ENCODE measurements at places on chromosomes 5 and 9.

DNA sequence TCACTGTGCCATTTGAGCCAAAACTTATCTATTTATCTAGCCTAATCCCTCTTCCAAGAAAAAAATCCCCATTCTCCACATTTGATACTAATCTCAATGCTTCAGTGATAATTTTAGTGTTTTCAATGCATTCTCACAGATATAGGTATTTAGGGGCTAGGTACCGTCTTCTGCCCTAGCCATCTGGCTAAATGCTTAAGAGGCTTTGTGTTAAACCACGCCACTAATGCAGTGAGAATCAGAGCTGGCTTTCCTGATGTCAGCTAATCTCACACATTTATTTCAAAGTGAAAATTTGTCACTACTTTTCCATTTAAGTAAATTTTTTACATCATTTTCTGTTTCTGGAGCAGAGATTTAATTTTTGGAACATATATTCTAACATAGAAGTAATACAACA lies 479.7 kb downstream of the MAN2A1 start:
- DNase-seq = no peak

DNA sequence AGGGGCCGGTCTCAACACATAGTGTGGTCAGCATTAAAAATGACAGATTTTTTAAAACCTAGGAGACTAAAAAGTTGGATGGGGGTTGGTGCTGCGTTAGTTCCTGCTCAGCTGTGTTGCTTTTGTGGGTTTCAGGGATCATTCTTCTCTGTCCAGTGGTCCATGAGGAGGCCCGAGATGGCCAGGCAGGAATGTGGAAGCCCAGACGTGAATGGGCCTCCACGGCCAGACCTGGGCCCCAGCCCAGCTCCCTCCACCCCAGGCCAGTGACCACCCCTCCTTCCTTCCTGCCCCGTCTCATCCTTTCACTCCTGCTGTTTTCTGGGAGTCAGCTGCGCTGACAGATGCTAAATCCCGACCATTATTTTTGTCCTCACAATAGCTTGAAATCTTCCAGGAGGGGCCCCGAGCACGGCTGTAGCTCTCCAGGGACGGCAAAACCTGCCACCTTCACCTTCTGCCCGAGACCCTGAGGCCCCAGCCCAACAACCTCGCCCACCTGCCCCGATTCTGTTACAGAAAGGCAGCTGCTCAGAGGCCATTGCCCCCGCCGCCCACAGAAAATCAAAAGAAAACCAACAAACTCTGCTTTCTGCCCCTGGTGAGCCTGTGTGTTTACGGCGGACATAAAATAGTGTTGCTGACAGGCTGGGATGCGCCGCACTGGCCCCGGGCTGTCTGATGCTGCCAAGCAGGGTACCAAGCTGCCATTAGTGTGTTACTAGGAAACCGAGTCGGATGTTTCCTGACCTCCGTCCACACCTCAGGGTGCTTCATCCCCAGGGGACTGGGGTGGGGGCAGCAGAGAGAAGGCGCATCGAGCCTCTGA lies 83.7 kb upstream of the SARDH start:
- no peak for DNase-seq

DNA sequence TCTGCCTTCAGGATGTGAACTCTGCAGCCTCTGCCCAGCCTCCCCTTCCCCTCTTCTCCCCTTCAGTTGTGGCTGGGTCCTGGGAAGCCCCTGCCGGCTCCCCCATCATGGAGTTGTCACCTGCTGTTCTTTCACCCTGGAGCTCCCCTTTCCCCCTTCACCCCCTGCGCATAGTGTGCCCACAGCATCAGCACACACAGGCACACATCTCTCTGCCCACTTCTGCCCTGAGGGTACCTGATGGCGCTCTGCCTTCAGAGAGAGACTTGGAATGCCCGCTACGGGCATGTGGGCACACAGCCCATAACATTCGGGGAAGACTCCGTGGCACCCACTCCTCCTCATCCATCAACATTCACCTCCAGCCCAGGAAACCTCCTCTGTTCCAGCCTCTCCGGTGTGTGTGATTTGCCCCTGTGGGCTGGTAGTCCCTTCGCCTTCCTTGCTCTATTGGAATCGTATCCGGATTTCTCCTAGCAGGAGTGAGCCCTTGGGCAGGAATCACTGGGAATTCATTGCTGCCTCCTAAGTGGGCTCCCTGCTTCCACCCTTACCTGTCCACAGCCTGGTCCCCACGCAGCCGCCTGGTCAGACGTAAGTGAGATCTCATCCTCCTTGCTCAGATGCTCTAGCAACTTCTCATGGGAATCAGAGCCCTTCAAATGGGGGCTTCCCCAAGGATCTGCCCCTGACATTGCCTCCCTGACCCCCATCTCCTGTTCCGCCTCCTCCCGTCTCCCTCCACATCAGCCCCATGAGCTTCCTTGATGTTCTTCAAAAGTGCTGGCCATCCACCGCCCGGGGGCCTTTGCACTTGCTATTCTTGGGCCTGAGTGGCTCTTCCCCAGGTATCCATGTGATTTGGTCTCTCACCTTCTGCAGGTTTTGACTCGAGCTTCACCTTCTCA lies 61.5 kb upstream of the CTSL start:
- no peak for DNase-seq

GRCh38 chr5:133154274-133155075 lies 102.7 kb downstream of the HSPA4 start:
- no peak for DNase-seq

- no peak for DNase-seq
Measured at GRCh38 chr5:1101961-1102713, 9.7 kb downstream of the SLC12A7 start.

GRCh38 chr9:127091526-127091925 lies 30.9 kb downstream of the ANGPTL2 start:
- DNase-seq = no peak

GRCh38 chr5:12691330-12691729 lies 787.1 kb upstream of the CTNND2 start:
- no peak for DNase-seq

GRCh38 chr9:128505414-128505765 lies 871 bp downstream of the GLE1 start:
- no peak for DNase-seq

DNA sequence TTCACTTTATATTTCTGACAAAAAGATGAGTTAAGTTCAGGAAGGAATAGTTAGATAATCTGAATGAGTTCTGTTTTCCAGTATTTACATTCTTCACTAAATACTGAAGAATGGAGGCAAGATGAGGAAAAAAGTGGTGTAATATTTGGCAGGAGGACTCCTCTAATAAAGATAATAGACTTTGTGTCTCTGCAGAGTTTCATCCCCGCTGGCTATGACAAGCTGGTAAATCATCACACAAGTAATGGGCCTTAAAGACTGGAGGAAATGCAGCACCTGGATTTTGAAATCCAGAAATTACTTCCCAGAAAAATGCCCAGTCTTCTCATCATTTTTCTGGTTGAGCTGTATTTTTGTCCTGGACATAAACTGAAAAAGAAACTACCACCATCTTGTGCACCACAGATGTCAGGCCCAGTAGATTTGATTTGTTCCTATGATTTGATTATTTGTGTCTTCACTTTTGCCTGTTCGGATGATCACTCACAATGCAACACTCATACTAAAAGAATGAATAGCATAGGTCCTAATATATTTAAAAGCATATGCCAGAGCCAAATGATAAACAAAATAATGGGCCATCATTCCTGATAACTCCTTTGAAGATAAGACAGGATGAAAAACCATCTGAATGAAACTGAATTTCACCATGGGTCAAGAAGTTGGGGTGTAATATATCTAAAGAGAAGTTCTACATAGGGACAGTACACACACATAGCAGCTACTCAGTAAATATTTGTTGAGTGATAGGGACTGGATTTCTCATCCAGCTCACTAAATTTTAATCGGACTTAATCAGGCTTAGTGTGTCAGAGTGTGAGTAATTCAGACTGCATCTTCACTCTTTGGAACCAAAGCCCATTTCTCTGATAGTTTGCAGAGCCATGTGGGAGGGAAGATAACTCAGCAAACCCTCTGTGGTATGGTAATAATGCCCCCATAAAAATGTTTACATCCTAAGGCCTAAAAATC lies 200.5 kb downstream of the HINT1 start:
- DNase-seq = no peak

GRCh38 chr9:72441848-72442607 lies 77.0 kb upstream of the ZFAND5 start:
- DNase-seq = no peak

DNA sequence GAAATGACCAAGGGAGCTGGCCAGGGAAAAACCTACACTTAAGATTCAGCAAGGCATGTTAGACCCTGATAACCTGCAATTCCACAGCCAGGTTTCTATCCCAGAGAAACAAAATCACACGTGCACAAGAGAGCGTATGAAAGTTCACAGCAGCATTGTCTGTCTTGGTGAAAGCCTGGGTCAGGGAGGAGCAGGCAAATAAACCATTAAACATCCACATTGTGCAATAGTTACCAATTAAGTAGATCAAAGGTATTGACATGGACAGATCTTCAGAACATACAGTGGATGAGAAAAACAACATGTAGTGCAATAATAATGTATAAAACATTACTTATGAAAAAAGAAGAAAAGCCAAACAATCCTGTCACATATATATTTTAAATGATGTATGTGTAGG lies 15.9 kb upstream of the GPX3 start:
- no peak for DNase-seq

- DNase-seq = no peak
Measured at GRCh38 chr9:132622159-132622558, 39.8 kb downstream of the BARHL1 start.

GRCh38 chr5:54624805-54625568 lies 107.4 kb downstream of the SNX18 start:
- no peak for DNase-seq

DNA sequence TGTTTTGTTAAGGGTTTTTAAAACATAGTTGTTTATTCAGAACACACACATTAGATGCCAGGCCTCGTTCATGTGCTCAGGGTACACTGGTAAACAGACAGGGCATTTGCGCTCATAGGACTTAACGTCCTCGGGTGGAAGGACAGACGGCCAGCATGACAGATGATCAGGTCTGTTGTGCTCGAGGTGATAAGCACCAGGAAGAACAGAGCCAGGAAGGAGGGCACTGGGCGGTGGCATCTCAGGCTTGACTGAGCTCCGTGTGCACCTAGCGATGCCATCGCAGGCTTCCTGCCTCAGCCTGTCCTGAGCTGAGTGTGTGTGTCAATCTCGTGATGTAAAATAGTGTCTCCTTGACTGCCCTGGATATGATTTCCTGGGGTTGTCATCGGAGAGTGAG lies 96.5 kb downstream of the EHMT1 start:
- DNase-seq = no peak

DNA sequence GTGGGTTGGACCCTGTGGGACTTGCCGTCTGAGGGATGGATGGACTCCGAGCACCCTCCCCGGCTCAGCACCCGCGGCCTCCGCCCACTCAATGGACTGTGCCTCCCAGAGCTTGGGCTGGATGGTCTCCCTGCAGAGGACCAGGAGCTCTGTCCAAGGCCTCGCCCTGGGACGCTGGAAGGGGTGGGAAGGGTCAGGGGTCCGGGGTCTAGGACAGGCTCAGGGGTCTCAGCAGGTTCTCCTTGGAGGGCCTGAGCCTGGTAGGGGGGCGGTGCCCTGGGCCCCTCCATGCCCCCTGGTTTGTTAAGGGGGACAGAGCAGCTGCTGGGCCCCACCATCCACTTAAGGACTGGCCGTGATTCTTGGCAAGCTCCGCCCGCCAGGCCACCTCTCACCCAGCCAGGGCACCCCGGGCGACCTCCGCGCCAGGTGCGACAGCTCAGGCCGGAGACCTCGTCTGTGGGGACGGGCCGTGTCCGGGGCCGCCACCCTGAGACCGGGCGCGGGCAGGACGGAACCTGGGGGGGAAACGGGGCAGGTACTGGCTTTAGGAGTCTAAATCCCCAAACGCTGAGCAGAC lies 29.2 kb downstream of the EXOC3 start:
- DNase-seq = no peak

DNA sequence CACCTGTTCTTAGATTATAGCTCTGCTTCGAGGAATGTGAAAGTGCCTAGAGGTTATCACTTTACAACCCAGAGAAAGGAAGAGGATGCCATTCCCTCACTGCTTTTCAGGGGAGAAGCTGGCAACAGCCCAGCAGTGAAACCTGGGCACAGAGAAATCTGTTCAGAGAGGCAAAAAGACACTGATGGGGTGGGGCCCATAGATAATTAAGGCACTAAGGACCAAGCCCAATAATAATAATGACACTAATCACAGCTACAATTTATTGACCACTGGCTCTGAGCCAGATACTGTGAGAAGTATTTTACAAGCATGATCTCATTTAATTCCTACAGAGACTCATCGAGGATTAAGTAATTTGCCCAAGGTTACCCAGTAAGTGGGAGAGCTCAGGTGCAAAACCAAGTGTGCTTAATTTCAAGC lies 168.3 kb downstream of the PIK3R1 start:
- no peak for DNase-seq

GRCh38 chr5:127840198-127840524 lies 137.0 kb downstream of the CCDC192 start:
- no peak for DNase-seq

DNA sequence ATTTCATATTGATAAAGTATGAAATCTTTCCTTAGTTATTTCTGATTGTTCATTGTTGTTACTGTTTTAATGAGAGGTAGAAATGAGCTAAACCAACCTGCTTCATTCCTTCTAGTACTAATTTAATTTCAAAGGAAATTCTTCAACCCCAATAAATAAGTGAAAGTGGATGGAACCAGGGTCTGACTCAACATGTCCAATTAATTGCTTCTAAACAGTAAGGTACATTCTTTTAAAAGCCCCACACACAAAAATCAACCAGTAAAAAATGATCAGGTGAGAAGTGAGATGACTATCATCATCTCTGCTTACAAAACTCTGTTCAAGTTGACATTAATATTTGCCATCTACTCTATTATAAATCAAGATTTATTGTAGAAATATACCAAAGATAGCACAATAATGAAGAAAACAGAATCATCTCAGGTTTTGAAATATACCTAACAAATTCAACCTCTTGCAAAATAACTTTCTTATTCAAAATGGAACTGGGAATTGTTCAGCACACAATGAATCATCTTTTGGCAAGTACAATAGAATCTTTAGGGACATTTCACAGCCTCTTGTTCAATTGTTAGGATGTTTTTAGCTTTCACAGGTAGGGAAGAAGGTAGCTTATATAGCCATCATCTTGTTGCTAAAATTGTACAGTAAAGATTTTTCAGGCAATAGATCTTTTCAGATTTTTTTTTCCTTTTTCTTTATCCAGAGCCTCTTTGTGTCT lies 114.5 kb downstream of the RPS23 start:
- no peak for DNase-seq

DNA sequence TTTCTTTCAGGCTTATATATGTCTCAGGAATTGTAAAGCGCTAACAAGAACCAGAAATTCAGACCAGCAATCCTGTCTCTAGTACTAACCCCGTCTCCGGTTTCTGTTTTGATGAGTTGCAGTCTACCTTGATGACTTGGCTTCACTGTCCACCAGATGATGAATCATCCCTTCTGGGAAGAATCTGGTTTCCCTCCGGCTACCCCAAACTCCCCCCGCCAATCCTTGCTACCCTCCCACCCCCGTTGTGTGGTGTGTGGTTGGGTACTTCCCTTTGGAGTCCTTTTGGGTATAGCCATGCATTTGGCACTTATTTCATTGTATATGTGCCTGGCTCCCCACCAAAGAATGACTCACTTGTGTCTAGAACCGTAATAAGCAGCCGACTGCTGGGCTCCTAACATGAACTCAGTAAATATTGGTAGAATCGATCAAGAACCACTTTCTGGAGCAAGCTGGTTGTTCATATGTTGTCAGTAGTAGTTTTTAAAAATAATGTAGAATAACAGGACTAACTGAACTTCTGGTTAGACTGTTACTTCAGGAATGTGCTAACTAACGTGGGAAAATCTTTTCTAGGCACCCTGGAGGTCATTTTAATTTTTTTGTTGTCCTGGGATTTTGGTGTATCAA lies 8.3 kb upstream of the TGFBI start:
- peak; percentile 93 for DNase-seq

- DNase-seq = no peak
Measured at GRCh38 chr9:114096041-114096511, 3.0 kb downstream of the KIF12 start.

- peak; percentile 33 for DNase-seq
Measured at GRCh38 chr5:429453-430188, 13.4 kb upstream of the EXOC3 start.

Measured in smooth muscle cell of the brain vasculature (primary cell).